ENCODE measurements at places on chromosomes 6 and 20.

- no peak for DNase-seq
Observed at GRCh38 chr6:69907981-69908498, 41.7 kb downstream of the COL19A1 start.

- DNase-seq, result peak; percentile 84
Observed at GRCh38 chr20:23637282-23638221, at the start of gene CST3. TSS of gene CST3 (minus strand) at chr20:23637955. CDS start at chr20:23637862, 93 bp downstream.

DNA sequence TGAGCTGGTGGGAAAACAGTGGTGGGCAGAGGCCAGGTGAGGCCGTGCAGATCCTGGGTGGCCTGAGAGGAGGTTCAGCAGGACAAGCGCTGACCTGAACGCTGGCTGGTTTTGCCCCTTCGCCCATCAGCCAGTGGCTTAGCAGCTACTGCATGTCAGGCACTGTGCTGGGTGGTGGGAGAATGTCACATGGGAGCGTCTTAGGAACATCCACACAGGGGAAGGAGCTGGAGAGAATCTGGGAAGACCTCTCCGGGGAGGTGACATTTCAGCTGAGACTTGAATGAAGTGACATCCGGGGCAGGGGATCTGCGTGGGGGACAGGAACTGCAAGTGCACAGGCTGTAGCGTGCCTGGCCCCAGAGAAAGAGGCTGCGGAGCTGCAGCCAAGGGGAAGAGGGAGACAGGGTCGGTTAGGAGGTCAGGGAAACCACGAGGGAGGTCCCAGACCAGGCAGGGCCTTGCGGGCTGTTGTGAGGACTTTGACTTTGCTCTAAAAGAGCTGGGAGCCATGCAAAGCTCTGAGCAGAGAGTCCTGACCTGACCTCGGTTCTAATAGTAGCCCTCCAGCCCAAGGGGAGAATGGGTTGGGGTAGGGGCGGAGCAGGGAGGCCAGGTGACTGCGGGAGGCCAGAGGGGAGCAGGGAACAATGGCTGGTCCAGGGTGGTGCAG, 156.8 kb upstream of the PTPN1 start:
- no peak for DNase-seq

- DNase-seq, result no peak
Observed at GRCh38 chr6:160949531-160949930, 42.0 kb upstream of the MAP3K4 start.

DNA sequence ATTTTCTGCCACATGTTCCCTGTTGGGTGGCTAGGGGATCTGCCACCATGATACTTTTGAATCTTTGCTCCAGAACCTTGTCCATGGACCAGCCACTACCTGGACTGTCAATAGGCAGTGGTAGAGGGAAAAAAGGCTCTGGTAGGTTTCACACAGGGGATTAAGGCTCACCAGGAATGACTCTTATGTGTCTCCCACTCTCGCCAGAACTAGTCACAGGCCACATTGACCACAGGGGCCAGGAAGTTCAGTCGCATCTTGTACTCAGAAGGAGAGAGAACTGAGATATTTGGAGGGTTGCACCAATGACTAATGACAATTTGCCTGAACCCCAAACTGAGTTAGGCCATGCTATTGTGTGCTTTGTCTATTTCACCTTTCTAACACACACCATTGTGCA, 23.6 kb upstream of the APCDD1L start:
- DNase-seq, result no peak

DNA sequence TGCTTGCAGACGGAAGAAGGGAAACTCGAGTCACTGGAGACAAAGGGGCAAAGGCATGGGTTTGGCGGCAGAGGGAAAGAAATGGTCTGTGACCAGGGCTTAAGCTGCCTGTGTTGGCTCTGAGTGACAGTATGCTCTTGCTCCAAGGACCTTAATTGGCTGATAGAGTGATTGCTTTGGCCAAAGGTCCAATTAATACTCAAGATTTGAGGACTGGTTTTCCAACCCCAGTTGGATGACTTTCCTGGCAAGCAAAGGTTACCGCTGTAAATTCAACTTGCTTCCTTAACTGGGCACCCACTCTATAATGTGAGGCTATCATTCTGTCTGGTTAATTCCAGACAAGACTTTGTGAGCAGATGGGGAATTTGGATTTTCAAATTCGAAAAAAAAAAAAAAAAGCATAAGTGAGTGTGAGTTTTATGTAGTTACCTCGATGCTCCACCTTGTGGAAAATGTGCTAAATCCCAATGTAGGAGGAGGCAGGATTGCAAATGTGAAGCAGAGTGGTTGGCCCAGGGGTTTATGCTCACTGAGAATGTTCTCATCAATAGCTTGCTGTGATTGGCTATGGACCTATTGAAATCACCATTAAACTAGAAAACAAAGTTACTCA, 150.7 kb upstream of the GMDS start:
- DNase-seq, result no peak

All from nephron progenitor cell (in vitro differentiated cells).